GM12878 (cell line): ENCODE measurements at places on chromosomes 2 and 18.

DNA sequence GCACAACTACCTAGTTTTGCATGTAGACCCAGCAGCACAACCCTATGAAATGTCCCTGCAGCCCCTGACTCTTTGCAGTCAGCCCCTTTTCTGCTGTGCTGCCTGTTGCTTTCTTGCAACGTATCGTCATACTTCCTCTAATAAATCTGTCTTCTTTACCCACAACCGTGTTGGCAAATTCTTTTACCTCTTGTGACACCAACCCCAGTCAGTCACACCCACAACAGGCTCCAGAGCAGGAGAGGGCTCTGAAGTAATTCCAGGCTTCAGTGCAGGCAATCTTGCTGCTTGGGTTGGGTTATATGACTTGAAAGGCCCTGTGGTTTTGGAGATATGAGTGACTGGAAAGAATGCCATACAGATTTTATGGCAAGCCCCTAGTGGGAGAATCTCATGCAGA, 79.1 kb upstream of the KCNH7 start:
- no peaks in the 10 kb centered on the region for H3K4me1 ChIP-seq
- DNase-seq = no peak
- no peak overlapping the region for H3K4me3 ChIP-seq
- H3K27me3 ChIP-seq = no peaks in the 10 kb centered on the region

DNA sequence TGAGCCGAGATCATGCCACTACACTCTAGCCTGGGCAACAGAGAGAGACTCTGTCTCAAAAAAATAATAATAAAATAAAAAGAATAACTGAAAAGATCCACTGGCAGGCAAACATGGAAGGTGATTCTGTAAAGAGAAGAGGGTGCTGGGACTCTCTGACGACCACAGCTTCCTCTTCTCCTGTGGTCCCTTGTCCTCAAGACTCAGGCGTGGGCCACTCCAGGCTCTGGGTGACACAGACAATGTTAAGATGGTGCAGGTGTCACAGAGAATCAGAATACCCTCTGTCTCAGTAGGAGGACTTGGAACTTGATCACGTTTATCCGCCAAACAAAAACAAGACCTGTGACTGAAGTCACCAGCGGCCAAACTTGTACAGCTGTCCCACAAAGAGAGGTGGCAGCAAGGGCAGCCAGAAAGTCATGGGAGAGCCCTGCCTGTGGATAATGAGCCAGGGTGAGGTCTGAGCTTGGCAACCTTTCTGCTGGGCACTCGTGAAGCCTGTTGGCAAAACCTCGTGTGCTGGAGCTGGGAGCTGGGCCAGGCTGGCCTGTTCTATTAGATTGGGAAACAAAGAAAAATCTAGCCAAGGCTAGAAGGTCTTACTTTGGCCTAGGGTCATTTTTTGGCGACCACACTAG, 76.4 kb upstream of the ITGA6 start:
- no peak overlapping the region for H3K4me3 ChIP-seq
- H3K4me1 ChIP-seq = no peaks in the 10 kb centered on the region
- H3K27ac ChIP-seq = no peak overlapping the region
- no peaks in the 10 kb centered on the region for H3K36me3 ChIP-seq
- no peak for DNase-seq
- no peaks in the 10 kb centered on the region for H3K27me3 ChIP-seq

DNA sequence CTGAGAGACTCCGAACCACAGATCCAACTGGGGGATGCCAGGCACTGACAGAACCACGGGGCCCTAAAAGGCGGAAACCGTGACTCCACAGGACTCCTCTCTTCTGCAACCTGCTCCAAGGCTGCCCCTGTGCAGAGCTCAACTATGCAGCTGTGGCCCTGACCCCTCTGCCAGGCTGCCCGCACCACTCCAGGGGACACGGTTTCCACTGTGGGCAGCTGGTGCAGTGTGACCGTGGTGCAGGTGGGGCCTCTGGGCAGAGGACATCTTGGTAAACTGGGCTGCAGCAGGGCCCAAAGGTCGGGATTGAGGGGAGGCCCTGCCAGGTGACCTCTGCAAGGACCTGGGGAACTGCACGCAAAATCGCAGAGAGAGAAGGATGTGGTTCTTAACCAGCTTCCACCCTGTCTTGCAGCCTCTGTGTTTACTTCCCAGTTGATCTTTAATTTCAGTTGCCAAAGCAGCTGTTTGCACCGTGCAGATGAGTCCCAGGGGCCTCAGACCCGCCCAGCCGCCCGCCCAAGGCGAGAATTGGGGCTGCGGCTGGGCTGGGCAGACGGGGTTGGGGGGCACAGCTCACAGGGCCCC, 104.6 kb upstream of the CTDP1 start:
- H3K4me3 ChIP-seq = no peak overlapping the region
- DNase-seq = no peak
- no peak overlapping the region for H3K27ac ChIP-seq

- H3K27me3 ChIP-seq = no peaks in the 10 kb centered on the region
- H3K4me3 ChIP-seq = no peak overlapping the region
- no peaks in the 10 kb centered on the region for H3K4me1 ChIP-seq
- no peaks in the 10 kb centered on the region for H3K36me3 ChIP-seq
- no peak for DNase-seq
Observed at GRCh38 chr2:236250909-236251579, 13.2 kb downstream of the ASB18 start.

DNA sequence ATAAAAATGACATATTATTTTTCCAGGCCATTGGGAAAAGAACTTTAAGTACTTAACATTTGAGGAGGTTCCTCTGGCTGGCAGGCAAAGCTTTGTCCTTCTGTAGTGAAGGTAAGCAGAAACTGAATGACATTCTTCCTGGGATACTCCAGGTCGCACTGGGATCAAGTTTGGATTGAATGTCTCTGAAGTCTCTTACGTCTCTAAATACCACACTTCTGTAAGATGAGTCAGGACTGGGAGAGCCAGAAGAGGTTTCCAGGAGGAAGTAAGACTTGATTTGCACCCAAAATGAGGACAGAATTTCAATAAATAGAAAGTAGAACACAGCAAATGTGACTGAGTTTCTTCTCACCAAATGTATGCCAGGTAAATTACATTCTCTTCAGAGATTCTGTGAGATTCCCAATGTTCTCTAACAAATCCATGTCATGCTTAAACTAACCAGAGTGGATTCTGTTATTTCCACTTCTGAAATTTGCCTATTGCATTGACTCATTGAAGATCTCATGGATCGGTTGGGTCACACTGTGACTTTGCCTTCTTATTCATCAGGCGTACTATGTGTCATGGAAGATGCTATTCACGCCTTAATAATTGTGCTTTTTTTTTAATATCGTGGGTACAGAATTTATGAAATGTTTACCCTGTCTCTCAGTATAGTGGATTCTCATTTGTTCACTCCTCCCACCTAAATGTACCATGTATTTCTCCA, 25.5 kb upstream of the VIT start:
- no peak for DNase-seq
- H3K27me3 ChIP-seq = no peaks in the 10 kb centered on the region
- no peak overlapping the region for H3K4me3 ChIP-seq
- no peaks in the 10 kb centered on the region for H3K4me1 ChIP-seq
- H3K27ac ChIP-seq = no peak overlapping the region
- no peaks in the 10 kb centered on the region for H3K36me3 ChIP-seq

- no peaks in the 10 kb centered on the region for H3K27me3 ChIP-seq
- H3K4me3 ChIP-seq = no peak overlapping the region
- H3K4me1 ChIP-seq = no peaks in the 10 kb centered on the region
- H3K36me3 ChIP-seq = no peaks in the 10 kb centered on the region
- DNase-seq = no peak
Observed at GRCh38 chr18:14927701-14928100, 179.7 kb downstream of the ANKRD30B start.

DNA sequence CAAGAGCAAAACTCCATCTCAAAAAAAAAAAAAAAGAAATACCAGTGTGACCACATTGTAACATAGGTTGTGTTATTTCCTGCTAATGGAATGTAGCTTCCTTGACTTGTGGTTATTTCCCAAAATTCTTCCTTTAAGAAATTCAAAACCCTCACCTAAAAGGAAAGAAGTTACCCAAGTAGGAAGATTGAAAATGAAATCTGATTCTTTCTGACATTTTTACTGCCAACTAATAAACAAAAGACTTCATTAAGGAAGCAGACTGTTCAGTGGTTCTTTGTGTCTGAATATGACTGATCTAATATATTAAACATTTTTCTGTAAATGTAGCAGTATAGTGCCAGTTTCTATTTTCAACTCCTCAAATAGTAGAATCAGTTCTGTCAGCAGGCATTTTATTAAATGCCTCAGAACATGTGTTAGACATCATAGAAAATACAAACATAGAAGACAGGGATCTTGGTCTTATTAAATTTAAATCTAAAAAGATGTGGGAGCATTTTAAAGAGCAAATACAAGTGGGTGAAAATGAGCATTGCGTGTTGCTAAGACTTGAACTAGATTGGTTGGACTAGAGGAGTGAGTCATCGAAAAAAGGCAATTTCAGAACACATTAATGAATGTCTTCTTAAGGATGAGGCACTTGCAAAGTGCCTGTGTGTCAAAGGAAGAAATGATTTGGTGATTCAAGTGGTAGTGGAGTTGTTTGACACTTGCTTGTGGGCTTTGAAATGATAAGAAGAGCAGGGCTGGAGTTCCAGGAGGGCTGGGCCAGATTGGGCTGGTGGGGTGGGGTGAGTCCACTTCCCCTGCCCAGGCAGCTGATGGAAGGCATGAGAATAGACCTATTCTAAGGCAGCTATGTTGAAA, 53.4 kb downstream of the PKP4 start:
- H3K4me1 ChIP-seq = no peaks in the 10 kb centered on the region
- H3K36me3 ChIP-seq = no peaks in the 10 kb centered on the region; the same call in 1 of the 2 replicates
- no peaks in the 10 kb centered on the region for H3K27me3 ChIP-seq
- H3K4me3 ChIP-seq = no peak overlapping the region

DNA sequence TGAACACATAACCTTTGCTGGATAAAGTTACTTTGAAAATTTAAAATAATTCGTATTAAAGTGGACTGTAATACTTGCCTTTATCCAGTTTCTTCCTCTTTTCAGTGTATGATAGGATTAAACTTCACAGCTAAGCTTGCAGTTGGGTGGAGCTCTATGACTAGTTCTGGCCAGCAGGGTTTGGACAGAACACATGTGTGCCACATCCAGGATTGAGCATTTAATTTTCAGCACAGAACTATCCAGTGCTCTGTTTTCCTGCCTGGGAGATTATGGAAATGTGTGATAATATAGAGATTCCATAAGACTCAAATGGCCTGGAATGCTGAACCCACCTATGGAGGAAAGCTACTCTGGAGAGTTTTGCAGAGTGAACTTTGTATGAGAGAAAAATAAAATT, 200.2 kb downstream of the OSR1 start:
- no peak overlapping the region for H3K4me3 ChIP-seq
- no peak for DNase-seq
- no peaks in the 10 kb centered on the region for H3K36me3 ChIP-seq
- H3K27me3 ChIP-seq = no peaks in the 10 kb centered on the region

GRCh38 chr2:233856184-233856583, 1.8 kb upstream of the HJURP start:
- H3K27me3 ChIP-seq = no peaks in the 10 kb centered on the region
- peaks cover 7% of the 10 kb centered on the region; the same call in 1 of the 2 replicates for H3K4me1 ChIP-seq
- DNase-seq = no peak
- no peak overlapping the region for H3K4me3 ChIP-seq
- no peak overlapping the region for H3K27ac ChIP-seq

GRCh38 chr2:50866626-50867025, 165.3 kb downstream of the NRXN1 start:
- no peak overlapping the region for H3K4me3 ChIP-seq
- H3K36me3 ChIP-seq = no peaks in the 10 kb centered on the region
- H3K4me1 ChIP-seq = no peaks in the 10 kb centered on the region
- no peak overlapping the region for H3K27ac ChIP-seq
- H3K27me3 ChIP-seq = no peaks in the 10 kb centered on the region

DNA sequence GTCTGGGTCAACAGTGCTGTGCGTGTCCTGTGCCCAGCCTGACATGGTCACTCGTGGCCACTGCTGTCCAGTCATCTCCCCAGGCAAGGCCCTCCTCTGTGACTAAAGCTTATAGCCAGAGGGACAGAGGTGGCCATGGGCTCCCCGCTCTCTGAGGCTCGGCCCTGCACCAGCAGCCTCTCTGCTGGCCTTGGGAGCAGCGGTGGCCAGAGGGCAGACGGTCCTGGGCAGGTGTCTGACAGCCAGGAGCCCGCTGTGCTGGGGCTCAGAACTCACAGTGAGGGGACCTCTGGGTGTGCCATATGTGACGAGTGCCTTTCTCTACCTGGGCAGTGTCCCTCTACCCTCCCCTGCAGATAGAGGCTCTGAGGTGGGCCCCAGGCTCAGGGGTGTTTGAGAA, 98.7 kb downstream of the FAM210A start:
- DNase-seq = no peak
- no peak overlapping the region for H3K27ac ChIP-seq
- no peaks in the 10 kb centered on the region for H3K27me3 ChIP-seq

GRCh38 chr18:76255070-76255683, 239.9 kb downstream of the ZNF516 start:
- no peaks in the 10 kb centered on the region for H3K36me3 ChIP-seq
- H3K4me1 ChIP-seq = no peaks in the 10 kb centered on the region
- no peak overlapping the region for H3K27ac ChIP-seq
- H3K27me3 ChIP-seq = peaks cover 1% of the 10 kb centered on the region
- no peak overlapping the region for H3K4me3 ChIP-seq
- no peak for DNase-seq

GRCh38 chr2:120037995-120038541, 25.2 kb downstream of the EPB41L5 start:
- no peaks in the 10 kb centered on the region for H3K36me3 ChIP-seq
- H3K4me3 ChIP-seq = no peak overlapping the region
- no peak overlapping the region for H3K27ac ChIP-seq
- no peaks in the 10 kb centered on the region for H3K27me3 ChIP-seq

DNA sequence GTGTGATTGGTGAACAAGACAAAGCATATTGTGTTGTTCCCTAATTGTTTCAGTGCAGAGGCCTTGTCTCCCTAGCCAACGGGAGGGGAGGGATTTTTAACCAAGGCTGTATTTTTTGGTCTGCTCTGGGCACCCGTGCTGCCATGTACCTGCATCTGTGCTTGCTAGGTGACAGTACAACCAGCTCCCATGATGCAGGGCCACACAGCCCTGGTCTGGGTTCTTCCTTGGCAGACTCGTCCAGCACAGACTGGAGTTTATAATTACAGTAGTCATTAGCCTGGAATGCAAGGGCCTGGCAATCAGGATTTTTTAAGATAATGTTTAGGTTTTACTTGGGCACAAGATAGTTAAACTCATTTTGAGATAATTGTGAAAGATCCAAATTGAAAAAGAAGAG, 36.4 kb downstream of the TCF7L1 start:
- DNase-seq = no peak
- no peaks in the 10 kb centered on the region; the same call in 1 of the 2 replicates for H3K27me3 ChIP-seq
- no peaks in the 10 kb centered on the region for H3K36me3 ChIP-seq
- no peak overlapping the region for H3K27ac ChIP-seq
- H3K4me3 ChIP-seq = no peak overlapping the region

DNA sequence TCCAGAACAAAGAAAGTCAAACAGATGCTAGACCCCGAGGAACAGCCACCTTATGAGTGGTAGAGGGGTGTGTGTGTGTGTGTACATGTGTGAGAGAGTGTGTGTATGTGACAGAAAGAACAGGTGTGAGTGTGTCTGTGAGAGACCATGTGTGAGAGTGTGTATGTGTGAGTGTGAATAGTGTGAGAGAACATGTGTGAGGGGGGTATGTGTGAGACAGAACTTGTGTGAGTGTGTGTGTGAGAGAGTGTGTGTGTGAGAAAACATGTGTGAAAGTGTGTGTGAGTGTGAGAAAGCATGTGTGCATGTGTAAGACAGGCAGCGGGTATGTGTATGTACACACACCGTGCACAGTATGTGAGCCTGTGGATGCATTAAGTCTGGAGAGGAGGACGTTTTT, 214.3 kb downstream of the SP3 start:
- H3K36me3 ChIP-seq = no peaks in the 10 kb centered on the region
- no peaks in the 10 kb centered on the region for H3K27me3 ChIP-seq
- no peak overlapping the region for H3K4me3 ChIP-seq
- DNase-seq = no peak
- H3K4me1 ChIP-seq = no peaks in the 10 kb centered on the region
